ENCODE measurements at places on chromosomes 2 and 18. TPM values are rescaled to one million over a fixed set of nuclear protein-coding genes. Genes with fewer than 3 reads are reported as not detected.

LRRTM1 gene
- not detected for total RNA-seq

LOXHD1 gene
- total RNA-seq, result not detected

ATP6V1B1 gene
- not detected for total RNA-seq

ABCA12 gene
- 11.4 TPM for total RNA-seq

PID1 gene
- 1.0 TPM for total RNA-seq

TBC1D8 gene
- total RNA-seq, result 22.8 TPM

CAPN14 gene
- total RNA-seq, result 0.20 TPM

SPP2 gene
- not detected for total RNA-seq

CFAP221 gene
- 2.1 TPM for total RNA-seq

HAT1 gene
- total RNA-seq, result 39.8 TPM

RTTN gene
- total RNA-seq, result 6.9 TPM

MCEE gene
- total RNA-seq, result 6.6 TPM

DNA sequence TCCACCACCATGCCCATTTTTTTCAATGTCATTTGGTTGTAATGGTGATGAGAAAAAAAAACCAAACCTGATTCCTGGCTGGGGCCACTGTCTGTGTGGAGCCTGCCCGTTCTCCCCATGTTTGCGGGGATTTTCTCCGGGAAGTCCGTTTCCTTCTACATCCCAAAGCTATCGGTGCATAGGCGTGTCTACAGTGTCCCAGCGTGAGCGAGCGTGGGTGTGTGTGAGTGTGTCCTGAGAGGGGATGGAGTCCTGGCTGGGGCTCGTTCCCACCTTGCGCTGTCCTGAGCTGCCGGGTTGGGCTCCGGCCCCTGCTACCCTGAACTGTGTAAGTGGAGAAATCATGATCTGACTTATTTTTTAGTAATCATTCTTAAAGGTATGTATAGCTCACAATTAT, 7.3 kb upstream of the ZAP70 start:
- no peak for DNase-seq

GRCh38 chr2:176999301-176999700, 213.3 kb upstream of the HNRNPA3 start:
- DNase-seq, result peak; percentile 6

DNA sequence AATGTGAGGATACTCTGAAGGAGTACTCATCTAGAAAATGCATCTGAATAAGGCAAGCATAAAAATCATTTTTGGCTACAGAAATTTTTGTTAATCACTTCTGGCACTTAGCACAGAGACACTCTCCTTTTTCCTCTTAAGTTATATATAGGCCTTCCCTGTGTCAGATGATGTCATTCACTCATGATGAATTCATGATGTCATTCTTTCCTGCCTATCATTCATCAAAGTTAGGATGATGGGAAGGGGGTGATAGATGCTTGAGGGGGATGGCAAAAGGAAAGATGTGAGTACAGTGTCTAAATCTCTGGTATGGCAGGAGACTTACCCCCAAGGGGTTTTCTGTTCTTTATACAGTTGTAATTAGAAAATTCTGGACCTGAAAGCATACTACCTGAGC, 42.0 kb downstream of the MAP3K20 start:
- DNase-seq, result no peak

DNA sequence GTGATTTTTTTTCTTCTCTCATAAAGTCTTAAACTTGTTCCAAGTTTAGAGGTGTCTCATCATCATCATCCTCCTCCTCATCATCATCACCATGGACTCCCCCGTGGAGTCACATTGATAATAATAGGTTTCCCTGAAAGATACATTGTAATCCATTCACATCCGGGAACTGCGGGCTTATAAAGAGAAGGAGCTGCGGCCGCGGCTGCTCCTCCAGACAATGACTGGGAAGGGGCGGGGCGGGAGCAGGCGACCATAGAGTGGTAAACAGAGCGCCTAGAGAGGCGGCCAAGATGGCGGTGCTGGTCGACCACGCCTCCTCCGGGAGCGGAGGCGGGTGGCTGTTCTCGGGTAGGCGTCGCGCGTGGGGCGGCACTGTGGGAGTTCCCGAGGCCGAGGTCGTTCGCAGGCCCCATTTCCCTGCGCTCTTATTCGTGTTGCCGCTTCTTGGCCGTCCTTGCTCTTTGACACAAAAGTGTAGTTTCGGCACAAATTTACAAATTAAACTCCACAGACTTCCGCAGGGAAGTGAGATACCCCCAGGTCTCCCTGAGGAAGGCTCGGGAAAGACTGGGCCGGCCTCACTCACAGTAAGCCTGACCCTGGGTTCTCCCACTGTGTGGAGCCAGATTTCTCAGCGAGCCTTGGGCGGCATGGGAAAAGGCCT, 1.8 kb upstream of the TCF4 start:
- DNase-seq, result peak; percentile 80

GRCh38 chr2:172256886-172257285, 154.2 kb upstream of the DLX2 start:
- DNase-seq, result no peak

DNA sequence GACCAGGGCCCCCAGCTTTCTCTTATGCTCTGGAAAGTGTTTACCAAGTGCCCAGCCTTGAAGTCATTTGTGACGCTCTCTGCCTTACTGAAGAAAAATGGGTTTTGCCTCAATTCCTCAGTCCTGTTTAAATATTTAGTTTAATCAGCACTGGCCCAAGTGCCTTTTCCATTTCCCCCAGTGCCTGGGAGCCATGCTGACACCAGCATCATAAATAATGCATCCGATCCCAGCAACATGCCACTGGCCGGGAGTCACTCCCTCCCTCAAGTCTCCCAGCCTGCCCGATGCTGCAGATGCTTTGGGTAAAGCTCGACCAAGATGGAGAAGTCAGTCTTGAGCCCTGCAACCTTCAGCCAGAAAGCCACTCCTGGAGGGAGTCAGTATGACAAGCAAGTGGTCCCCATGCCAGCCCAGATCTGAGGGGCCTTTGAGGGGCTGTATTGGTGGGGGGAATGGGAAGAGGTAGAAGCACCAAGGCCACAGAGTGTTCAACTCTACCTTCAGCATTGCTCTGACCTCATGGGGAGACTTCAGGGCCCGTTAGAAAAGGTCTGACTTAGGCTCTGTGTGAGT, 12.0 kb upstream of the MTA3 start:
- DNase-seq, result no peak

DNA sequence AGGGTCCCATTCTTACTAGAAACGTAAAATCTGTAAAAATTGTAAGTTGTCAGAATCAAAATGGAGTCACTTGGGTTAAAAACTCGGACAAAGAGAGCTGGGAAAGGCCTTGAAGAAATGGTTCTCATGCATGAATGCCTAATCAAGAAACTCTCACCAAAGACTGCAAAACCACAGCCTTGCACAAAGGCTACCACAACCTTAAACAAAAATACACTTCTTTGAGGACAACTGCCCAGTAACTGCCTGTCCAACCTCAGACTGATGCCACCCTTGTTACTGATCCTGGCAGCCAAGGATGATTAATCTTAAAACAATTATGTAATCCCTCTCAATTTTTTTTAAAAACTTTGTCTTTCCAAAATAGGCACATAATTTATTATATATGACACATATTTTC, 299.3 kb downstream of the CCDC85A start:
- DNase-seq, result peak; percentile 67

- DNase-seq, result no peak
Observed at GRCh38 chr2:207078186-207078798, 87.5 kb downstream of the KLF7 start.

DNA sequence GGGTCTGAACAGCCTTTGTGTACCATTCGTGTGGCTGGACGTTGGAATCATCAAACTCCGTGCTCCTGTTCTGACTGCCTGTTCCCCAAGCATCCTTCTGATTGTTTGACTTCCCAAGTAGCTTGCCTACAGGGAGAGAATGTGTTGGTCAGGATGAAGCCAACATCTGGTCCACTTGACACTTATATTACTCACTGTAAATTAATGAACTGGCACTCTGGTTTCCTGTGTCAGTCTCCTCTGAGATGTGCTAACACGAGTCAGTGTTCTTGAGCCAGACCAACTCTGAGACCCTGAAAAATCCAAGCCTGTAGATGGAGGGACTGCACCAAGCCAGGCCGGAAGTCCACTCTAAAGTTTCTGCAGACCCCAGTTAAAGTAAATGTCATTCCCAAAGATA, 440.9 kb downstream of the ZNF516 start:
- DNase-seq, result no peak

GRCh38 chr2:118309257-118309945, 221.1 kb downstream of the INSIG2 start:
- DNase-seq, result peak; percentile 0

GRCh38 chr2:313991-314390, 26.1 kb upstream of the ALKAL2 start:
- DNase-seq, result no peak

GRCh38 chr2:235836491-235836911, 331.7 kb downstream of the GBX2 start:
- peak; percentile 53 for DNase-seq

GRCh38 chr2:98730053-98730706, 752 bp downstream of the MGAT4A start:
- DNase-seq, result no peak

- no peak for DNase-seq
Observed at GRCh38 chr2:239973386-239973785, 51.8 kb downstream of the NDUFA10 start.

- no peak for DNase-seq
Observed at GRCh38 chr2:74548285-74548899, 5.3 kb downstream of the LOXL3 start.

- DNase-seq, result no peak
Observed at GRCh38 chr2:239233576-239233975, 167.2 kb downstream of the HDAC4 start.

GRCh38 chr2:227602358-227602757, 3.7 kb downstream of the SCYGR2 start:
- no peak for DNase-seq

GRCh38 chr2:121855510-121855909, 100.1 kb downstream of the TSN start:
- DNase-seq, result no peak

- peak; percentile 97 for DNase-seq
Observed at GRCh38 chr2:207792244-207792785, 22.6 kb upstream of the FZD5 start.

GRCh38 chr2:203740871-203741281, 34.4 kb downstream of the CD28 start:
- no peak for DNase-seq

GRCh38 chr2:71849607-71850305, 297.9 kb downstream of the CYP26B1 start:
- DNase-seq, result no peak

GRCh38 chr2:138522556-138522955, 21.0 kb downstream of the SPOPL start:
- no peak for DNase-seq

- peak; percentile 25 for DNase-seq
Observed at GRCh38 chr2:29314816-29315571, 199.8 kb downstream of the CLIP4 start.

DNA sequence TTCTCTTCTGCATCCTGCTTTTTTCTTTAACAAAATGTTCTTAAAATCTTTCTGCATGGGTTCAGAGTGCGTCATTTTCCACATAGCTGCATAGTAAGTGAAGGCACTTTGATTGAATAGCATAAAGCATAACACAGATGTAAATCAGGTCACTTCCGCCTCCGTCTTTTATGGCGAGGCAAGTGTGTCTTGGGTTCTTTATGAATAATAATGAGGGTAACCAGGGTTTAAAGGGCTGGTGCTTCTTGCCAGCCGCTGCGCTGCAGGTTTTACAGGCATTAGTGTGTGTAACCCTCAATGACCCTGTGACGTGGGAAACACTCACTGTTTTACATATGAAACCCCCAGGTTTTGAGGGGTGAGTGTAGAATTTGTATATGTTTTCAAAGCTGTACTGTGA, 164.2 kb downstream of the MYT1L start:
- DNase-seq, result no peak

GRCh38 chr2:240467659-240468302, 32.3 kb downstream of the GPC1 start:
- DNase-seq, result no peak

GRCh38 chr2:97764559-97765263, 51.3 kb downstream of the ZAP70 start:
- no peak for DNase-seq

- no peak for DNase-seq
Observed at GRCh38 chr2:106012001-106012590, 182.0 kb downstream of the UXS1 start.

DNA sequence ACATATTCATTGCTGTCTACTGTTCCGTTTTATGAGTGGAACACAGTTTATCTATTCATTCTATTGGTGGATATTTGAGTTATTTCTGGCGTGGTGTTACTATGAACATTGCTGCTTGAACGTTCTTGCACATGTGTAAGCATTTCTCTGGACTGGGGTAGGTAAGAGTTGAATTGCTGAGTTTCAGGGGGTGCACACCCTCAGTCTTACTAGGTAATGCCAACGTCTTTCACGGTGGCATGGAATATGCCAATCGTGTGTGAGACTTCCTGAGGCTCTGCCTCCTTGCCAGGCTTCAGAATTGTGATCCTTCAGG, 56.4 kb upstream of the TXNDC2 start:
- no peak for DNase-seq

GRCh38 chr2:54939446-54940118, 110.7 kb downstream of the RTN4 start:
- DNase-seq, result no peak

DNA sequence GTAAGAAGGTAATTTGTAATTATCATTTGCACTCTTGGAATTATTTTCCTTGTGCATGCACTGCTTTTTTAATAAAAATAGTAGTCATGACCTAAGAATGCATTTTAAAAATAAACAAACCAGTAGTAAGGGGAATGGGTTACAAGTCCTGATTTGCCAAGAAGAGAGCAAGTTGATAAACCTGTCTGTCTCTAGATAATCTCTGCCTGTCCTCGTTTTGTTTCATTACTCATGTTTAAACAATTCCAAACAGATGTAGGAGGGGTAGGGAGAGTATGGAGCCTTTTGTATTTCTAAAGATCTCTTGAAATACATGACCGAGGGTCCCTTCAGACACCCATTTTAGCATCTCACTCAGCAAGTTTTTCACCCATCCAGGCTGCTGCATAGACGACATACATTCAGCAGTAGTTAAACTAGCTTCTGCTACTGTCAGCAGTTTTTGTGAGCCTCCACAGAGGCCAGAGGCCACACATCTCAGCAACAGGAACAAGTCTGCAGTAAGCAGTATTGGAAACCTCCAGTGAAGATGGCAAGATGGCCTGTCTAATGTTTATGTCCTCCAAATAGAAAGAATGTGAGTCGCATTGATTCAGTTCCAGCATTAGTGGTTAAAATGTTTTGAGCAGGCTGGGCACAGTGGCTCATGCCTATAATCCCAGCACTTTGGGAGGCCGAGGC, 2.3 kb upstream of the EXOC6B start:
- peak; percentile 21 for DNase-seq

- DNase-seq, result peak; percentile 69
Observed at GRCh38 chr2:191846515-191847476, at the start of gene CAVIN2. CAVIN2 (minus strand) TSS chr2:191847088; CDS start chr2:191846925, 163 bp downstream.

DNA sequence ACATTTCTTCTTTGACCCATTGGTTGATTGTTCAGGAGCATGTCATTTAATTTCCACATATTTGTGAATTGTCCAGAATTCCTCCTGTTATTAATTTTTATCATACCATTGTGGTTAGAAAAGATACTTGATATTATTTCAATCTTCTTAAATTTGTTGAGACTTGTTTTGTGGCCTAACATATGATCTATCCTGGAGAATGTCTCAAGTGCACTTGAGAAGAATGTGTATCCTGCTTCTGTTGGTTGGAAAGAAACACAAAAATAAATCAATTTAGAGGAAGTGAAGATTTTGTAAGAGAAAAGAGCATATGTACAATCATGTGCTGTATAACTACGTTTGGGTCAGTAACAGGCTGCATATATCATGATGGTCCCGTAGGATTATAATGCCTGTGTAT, 118.6 kb upstream of the CDC42EP3 start:
- no peak for DNase-seq
